SK-N-SH (cell line): ENCODE measurements at places on chromosomes 6 and 20.

DNA sequence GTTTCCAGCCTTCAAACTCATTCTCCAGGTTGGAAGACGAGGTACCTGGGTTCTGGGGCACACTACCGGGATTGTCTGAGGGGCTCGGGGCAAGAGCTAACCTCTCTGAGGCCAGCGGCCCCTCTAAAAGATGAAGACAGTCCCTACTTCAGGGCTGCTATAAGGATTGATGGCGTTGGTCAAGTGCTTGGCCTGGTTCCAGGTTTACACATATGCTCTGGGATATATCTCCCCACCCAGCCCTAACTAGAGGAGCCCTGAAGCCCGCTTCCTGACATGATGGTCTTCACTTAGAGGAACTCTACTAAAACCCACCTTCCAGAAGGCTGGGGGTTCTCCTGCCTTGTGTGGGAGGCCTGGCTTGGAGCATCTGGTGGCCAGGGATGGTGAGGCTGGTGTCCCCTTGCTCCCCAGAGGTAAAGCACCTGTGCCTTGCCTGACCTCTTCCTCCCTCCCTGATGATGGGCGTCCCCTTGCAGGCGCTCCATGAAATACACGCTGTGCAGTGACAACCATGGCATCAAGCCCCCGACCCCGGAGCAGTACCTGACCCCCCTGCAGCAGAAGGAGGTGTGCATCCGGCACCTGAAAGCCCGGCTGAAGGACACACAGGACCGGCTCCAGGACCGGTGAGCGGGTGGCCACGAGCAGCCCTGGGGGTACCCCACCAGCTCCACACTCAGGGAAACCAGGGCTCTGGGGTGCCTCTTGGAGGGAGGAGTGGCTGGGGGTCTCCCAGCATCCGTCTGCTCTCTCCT, 28.7 kb downstream of the SDCBP2 start:
- no peak for DNase-seq

GRCh38 chr20:63706852-63707557, 771 bp downstream of the ARFRP1 start:
- peak; percentile 70 for DNase-seq

DNA sequence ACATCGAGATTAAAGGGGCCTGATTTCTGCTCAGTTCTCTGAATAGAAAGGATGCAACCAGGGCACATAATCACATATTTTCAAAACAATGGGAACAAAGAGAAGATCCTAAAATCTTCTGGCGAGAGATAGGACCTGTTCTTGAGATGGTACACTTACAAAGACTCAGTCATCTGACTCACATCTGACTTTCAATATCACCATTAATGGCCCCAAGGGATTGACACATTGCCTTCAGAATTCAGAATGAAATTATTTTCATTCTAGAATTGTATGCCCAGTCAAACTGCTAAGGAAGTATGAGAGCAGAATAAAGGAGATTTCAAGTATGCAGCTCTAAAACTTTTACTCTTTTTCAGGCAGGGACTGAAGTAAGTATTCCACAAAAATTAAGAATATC, 240.7 kb upstream of the POU3F2 start:
- DNase-seq, result no peak

- DNase-seq, result no peak
These were observed 40.9 kb upstream of the SMOC2 start for GRCh38 chr6:168400037-168400436.

DNA sequence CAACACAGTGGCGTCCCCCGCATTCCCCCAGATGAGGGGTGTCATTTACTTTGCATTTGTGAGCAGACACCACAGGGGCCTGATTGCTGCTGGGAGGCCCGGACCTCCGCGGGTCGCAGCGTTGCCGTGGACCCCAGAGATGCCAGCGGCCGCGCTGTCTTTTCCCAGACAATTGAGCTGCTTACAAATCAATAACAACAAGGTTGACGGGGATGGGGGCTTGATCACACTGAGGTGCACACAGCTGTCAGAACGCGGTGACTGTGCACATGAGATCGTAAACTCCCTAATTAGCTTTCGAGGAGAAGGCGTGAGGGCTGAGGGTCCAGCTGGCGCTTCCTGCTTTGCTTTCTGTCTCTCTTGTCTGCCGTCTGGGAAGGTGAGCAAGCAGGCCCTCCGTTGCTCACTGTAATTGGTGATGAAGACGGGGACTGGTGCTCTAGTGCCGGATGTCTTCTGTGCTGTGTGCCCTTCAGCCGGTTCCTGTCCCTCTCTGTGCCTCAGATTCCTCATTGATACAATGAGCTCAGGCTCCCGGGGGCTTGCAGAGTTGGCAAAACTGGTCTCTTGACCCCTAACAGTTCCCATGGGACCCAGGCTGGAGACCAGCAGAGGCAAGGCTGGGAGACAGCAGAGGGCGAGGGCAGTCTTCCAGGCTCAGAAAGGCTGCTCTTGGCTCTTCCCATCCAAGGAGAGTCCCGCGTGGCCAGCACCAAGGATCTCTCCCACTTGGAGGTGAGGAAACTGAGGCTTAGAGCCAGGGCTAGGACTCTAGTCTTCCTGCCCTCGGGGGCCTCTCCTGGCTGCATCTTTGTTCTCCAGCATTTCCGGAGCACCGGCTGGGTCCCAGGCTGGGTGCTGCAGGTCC, 126.0 kb upstream of the PMEPA1 start:
- no peak for DNase-seq

GRCh38 chr6:67706388-67706787, 928.7 kb upstream of the ADGRB3 start:
- no peak for DNase-seq

DNA sequence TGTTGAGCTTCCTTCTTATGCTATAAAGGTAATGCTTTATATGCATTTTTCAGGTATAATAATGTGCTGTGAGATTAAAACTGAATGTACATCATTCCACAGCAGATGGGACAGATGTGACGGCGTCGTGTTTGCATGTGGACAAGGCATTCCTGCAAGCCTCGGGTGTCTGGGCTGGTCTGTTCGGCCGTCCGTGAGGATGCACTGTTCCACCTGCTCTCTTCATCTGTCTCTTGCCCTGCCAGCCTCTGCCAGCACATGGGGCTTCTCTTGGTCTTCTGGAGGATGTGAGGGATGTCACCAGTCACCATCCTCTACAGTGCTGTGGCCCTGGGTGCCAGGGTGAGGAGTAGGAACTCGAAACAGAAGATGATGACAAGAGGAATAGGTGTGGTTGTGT, 223.2 kb downstream of the ERMARD start:
- no peak for DNase-seq

- DNase-seq, result no peak
These were observed 171.4 kb upstream of the SYNDIG1 start for GRCh38 chr20:24297993-24298392.

DNA sequence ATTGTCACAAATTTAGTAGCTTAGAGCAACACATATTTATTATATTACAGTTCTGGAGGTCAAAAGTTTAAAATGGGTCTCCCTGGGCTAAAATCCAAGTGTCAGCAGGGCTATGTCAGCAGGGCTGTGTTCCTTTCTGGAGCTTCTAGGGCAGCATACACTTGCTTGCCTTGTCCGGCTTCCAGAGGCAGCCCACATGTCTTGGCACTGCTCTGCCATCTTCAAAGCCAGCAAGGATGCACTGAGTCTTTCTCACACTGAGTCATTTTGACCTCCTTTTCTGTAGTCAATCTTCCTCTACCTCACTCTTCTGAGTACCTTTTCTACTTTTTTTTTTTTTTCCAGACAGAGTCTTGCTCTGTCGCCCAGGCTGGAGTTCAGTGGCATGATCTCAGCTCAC, 39.0 kb downstream of the ADGRF4 start:
- DNase-seq, result no peak

GRCh38 chr20:32482442-32483261, 102.5 kb downstream of the NOL4L start:
- DNase-seq, result peak; percentile 73

GRCh38 chr6:56814802-56815201, 140.1 kb upstream of the BEND6 start:
- no peak for DNase-seq

DNA sequence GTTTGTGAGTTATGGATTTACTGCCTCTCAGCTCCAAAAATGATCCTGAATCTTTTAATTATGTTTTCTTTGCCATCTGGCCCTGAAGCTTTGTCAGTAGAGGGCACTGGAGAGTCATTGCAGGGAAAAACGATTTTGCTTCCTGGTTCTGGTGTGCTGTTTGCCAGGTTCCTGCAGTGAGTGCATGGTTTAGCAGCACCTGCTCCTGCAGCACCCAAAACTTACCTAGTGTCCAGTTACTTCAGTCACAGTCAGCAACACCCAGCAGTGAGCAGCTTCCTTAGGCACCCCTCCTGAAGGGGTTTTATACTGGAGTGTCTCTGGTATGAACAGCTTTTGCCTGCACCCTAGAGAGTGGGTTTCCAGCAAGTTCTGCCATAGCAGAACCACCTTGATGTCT, 6.0 kb upstream of the TRIM26 start:
- peak; percentile 72 for DNase-seq

DNA sequence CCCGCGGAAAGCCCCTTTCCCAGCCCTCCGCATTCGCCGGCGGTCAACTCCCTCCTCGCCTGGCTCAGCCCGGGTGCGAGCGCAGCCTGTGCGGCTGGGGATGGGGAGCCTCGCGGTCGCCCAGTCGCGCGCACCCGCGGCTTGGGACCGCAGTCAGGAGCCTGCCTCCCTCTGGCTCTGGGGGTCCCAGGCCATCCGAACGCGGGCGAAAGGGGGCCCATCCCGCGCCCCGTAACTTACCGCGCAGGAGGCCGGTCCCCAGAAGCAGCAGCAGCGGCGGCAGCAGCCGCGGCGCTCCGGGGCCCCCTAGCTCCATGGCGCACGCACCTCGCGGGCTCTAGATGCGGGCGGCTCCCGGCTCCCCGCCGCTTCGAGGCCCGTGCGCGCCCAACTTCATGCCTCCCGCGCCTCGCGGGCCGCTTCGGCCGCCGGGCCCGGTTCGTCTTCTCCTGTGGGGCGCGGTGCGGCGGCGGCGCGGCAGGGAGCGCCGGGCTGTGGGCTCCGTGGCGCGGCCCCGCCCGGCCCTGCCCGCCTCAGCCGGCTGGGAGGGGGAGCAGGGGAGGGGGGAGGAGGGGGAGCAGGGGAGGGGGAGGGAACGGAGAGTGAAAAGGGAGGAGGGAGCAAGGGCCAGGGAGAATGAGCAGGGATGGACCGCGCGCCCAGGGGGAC, at the start of gene CHRNA4:
Gene CHRNA4 (minus strand): TSS at position 500 of the 669 bp plus-strand sequence. CDS start 184 bp downstream, at position 316.
- DNase-seq, result peak; percentile 68

- no peak for DNase-seq
These were observed 44.1 kb upstream of the CTAGE9 start for GRCh38 chr6:131754715-131755567.

GRCh38 chr6:53756396-53756795, 38.4 kb upstream of the LRRC1 start:
- no peak for DNase-seq

- DNase-seq, result no peak
These were observed 267.6 kb upstream of the SGK1 start for GRCh38 chr6:134585517-134585873.

GRCh38 chr20:46188866-46189541, 70.9 kb downstream of the CD40 start:
- no peak for DNase-seq

DNA sequence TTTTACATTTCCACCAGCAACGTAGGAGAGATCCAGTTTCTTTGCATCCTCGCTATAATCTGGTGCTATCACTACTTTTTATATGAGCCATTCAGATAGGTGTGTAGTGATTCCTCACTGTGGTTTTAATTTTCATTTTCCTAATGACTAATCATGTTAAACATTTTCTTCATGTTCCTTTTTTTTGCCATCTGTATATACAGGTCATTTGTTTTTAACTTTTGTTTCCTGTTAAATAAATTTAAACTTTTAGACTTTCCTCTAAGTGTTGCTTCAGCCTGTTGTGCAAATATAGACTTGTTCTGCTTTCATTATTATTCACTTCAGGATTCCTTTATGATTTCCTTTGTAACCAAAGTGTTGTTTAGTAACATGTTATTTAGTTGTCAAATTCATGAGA, 697.4 kb downstream of the PTPRT start:
- DNase-seq, result no peak

GRCh38 chr6:24918641-24919055, 17.1 kb downstream of the RIPOR2 start:
- peak; percentile 17 for DNase-seq

- no peak for DNase-seq
These were observed 245.0 kb downstream of the GMPR start for GRCh38 chr6:16483315-16483875.

- no peak for DNase-seq
These were observed 143.2 kb upstream of the SNX9 start for GRCh38 chr6:157679605-157680580.

GRCh38 chr6:6556738-6557503, 31.6 kb upstream of the LY86 start:
- DNase-seq, result peak; percentile 64

DNA sequence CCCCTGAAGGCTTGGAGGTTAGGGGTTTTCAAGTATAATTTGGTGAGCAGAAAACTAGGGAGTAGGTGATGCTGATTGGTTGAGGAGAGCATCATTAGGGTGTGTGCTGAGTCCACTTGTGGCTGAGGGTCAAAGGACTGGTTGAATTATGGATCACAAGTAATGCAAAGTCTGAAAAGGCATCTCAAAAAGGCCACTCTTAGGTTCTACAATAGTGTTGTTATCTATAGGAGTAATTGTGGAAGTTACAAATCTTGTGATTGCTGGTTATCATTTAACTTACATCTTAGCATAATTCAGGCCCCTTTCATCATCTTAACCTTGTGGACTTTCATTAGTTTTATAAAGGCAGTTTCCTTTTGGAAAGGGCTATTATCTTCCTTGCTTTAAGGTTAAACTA, 60.8 kb downstream of the UBR2 start:
- DNase-seq, result no peak

- DNase-seq, result no peak
These were observed 230.7 kb downstream of the LAMA2 start for GRCh38 chr6:129113637-129114036.

DNA sequence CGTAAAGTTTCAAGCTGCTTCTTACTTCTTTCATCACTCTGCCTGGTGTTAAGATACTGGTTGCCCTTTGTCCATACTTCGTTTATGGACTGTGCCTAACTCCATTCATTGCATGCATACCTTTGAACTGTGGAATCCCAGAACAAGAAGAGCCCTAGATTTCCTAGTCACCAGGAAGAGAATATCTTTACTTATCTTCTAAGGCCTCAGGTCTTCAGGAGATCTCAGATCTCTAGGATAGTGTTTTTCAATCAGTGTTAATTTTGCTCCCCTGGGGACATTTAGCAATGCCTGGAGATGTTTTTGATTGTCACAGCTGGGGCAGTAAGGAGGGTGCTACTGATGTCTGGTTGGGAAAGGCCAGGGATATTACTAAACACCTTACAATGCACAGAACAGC, 35.5 kb upstream of the GJA1 start:
- DNase-seq, result no peak

DNA sequence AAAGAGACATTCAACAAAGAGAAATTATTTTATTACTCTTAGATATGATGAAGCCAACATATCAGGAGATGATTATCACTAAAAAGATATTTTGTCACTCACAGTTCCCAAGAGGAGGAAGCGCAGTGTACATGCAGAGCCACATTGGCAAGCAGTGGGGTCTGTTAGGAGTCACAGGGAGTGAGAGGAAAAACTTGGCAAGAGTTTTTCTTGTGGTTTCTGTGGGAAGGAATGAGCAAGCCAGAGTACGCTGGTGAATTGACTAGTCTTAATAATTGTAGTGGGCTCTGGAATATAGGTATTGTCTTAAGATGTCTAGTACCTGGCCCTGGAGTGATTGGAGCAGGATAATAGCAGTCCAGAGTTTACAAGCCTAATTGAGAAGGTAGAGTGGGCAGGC, 1095.2 kb downstream of the GRIK2 start:
- DNase-seq, result no peak

GRCh38 chr20:2301164-2301622, 5.4 kb downstream of the TGM3 start:
- DNase-seq, result no peak
